Stimulated activated CD4-positive, alpha-beta T cell treated with anti-CD3 and anti-CD28 coated beads, Interleukin-1b, Interleukin-23, amount 100 ng/mL, for 4 hours (primary cell): ENCODE measurements at places on chromosomes 2 and 18.

- DNase-seq, result no peak
Observed at GRCh38 chr2:64914735-64915509, 74.3 kb upstream of the SLC1A4 start.

DNA sequence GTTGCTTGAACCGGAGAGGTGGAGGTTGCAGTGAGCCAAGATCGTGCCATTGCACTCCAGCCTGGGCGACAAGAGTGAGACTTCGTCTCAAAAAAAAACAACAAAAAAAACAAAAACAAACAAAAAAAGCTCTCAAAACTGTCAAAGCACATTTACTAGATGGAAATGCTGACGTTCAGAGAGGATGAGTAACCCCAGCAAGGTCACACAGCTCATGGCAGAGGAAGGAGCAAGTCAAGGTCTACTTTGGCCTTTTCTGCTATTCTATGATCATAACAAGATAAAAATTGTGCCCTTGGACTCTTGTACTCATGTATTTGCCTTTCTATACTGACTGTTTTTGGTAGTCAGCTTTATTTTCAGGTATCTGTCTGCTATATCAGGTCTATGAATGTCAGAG is 109.5 kb downstream of the ARL6IP6 start:
- no peak for DNase-seq

DNA sequence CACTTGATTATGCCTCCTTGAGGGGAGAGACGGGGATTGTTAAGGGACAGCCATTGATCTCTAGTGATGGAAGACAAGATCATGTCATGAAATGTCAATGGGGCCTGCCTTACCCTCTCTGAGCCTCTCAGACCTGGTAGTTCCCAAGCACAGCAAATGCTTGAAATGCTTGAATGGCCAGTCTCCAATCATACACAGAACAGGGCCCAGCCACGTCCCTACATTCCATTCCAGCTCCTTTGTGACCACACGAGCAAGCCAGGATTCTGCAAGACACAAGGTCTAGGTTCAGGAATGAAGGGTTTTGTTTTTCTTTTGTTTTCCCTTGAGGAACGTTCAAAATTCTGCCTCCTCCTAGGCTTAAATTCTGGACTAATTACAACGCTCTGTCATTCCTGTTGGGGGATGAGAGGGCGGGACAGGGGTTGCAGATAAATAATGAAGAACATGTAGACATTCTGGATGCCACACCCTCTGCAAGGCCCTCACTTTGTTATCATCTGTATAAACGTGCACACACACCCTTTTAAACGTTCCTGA is 98.1 kb upstream of the YPEL5 start:
- no peak for DNase-seq

- no peak for DNase-seq
Observed at GRCh38 chr2:187869195-187869594, 315.0 kb upstream of the TFPI start.

DNA sequence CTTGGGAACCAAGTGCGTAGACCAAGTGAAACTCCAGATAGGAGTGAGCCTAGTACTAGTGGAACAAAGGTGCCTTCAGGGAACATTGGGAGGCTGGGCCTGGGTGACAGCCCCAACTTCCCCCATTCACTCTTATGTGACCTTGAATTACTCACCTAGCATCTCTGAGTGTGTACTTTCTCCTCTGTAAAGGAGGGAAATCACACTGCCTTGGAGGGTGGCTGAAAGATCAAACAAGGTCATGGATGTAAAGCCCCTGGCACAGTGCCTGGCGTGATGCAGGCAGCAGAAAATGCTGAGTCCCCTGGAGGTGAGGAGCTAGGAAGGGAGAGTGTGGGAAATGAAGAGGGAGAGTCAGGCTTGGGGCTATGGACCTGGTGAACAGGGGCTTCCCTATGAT is 45.9 kb downstream of the MARCO start:
- no peak for DNase-seq

DNA sequence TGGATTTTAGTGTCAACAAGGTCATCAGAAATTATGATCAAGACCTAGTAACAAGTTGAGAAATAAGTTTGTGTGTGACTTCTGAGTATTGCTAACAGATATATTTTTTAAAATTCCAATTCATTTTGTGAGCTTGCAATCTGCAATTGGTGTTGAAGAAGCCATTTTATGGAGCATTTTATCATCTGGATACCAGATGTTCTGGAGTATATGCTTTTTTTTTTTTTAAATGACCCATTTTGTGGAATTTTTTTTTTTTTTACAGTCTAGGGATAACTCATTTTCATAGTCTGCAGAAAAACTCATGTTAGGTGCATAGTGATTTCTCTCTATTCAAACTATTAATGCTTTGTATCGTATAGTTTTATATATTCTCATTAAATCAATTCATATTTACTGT is 12.6 kb downstream of the QPCT start:
- DNase-seq, result no peak

- DNase-seq, result no peak
Observed at GRCh38 chr2:150700666-150701580, 213.5 kb upstream of the RND3 start.

- DNase-seq, result no peak
Observed at GRCh38 chr2:126536605-126537200, 119.3 kb upstream of the GYPC start.

GRCh38 chr18:59564561-59564960 is 132.7 kb downstream of the CCBE1 start:
- DNase-seq, result no peak

DNA sequence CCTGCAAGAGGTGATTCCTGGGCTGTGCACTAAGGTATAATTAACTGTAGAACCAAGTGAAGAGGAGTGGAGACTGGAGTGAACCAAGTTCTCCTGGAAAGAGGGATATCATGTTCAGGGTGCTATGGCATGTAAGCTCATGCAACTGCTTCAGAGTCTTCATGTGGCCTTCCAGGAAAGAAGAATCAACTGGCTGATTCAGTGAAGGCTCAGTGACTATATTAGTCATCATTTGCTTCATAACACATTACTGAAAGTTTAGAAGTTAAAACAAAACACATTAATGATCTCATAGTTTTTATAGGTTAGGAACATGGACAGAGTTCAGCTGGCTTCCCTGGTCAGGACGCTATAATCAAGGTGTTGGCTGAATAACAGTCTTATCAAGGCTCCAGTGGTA is 1200.8 kb upstream of the GYPC start:
- no peak for DNase-seq

DNA sequence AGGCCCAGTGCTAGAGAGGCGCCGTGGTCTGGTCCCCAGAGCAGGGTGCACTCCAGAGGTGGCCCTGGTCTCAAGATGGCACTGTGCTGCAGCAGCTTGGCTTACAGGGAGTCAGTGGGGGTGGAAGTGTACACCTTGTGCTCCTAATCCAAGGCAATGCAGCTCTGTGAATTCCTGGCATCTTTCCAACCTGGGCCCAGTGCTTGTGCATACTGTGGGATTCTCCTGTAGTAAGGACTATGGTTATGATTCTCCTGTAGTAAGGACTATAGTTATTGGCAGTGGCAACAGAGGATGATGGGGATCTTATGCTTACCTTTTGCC is 616.7 kb upstream of the REG3G start:
- no peak for DNase-seq

- no peak for DNase-seq
Observed at GRCh38 chr18:6878556-6879297, 149.2 kb downstream of the ARHGAP28 start.

DNA sequence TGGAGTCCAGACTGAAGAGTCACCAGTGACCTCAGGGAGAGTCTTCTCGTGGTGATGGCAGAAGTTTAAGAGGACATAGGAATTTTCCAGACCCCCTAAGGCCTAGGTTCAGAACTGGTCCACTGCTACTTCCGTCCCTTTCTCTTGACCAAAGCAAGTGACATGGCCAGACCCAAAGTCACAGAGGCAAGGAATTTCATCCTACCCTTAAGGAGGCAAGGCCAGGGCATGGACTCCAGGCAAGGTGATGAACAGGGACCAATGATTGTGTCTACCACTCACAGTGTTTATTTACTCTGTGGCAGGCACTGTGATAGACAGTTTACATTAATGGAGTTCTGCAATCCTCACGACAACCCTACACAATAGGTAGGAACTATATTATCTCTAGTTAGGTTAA is 265.1 kb downstream of the GLI2 start:
- no peak for DNase-seq

DNA sequence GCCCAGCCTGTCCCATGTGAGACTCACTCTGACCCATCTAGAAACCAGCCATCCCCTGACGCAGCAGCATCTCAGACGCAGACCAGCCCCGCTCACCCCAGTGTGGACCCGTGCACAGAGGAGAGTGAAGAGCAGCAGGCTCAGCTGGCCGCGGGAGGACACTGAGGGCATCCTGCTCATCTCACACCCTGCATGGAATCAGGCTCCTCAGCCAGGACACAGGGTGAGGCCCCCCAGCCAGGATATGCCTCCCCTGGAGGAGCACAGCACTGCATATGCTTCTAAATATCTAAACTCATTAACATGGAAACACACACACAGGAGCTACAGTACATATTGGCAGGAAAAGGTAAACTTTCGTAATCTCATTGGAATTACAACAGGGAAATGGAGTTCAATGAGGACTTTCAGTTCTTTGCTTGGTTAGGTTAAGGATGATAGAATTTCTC is 34.4 kb downstream of the NEMP2 start:
- no peak for DNase-seq
